Keratinocyte (primary cell): ENCODE measurements at places on chromosomes 1 and 21.

DNA sequence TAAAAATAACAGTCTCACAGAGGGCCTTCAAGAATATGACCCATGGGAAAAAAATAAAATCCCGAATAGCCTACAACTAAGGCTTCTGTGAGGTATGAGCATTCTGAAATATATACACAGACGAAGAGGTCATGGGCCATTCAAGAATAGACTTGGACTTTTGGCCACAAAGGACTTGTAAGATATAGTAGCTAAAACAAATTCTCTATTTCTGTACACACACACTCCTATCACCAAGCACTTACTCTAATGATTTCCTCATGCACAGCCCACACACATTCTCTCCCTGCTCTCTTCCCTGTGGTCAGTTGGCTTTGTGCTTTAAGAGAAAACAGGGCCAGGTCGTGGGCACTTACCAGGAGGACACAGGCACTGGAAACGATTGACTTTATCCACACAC is 69.7 kb upstream of the ADAM30 start:
- H3K27ac ChIP-seq: no peak overlapping the region
- peaks cover 32% of the 10 kb centered on the region for H3K36me3 ChIP-seq
- H3K27me3 ChIP-seq: no peaks in the 10 kb centered on the region
- H3K4me3 ChIP-seq: no peak overlapping the region

DNA sequence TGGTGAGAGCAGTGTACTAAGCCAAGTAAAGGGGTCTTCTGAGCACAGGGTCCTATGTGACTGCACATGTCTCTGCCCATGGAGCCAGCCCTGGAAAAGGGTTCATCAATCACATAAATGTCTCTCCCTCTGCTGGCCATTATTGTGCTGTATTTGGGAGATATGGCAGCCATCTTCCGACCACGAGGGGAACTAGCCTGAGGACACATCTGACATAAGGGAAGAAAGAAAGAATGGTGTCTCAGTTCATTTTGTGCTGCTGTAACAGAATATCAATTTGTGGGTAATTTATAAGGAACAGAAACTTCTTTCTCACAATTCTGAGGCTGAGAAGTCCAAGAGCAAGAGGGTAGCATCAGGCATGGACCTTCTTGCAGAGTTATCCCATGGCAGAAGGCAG is 55.1 kb upstream of the GJA5 start:
- no peaks in the 10 kb centered on the region for H3K4me1 ChIP-seq
- no peak for DNase-seq
- H3K4me3 ChIP-seq: no peak overlapping the region
- no peaks in the 10 kb centered on the region for H3K27me3 ChIP-seq
- H3K36me3 ChIP-seq: no peaks in the 10 kb centered on the region
- no peak overlapping the region for H3K27ac ChIP-seq

- H3K27me3 ChIP-seq: no peaks in the 10 kb centered on the region
- DNase-seq: no peak
- no peak overlapping the region for H3K27ac ChIP-seq
- H3K4me1 ChIP-seq: no peaks in the 10 kb centered on the region
- H3K4me3 ChIP-seq: no peak overlapping the region
- peaks cover 18% of the 10 kb centered on the region for H3K36me3 ChIP-seq
These were observed 21.5 kb downstream of the PANK4 start for GRCh38 chr1:2504949-2505272.

GRCh38 chr1:210631399-210631798 is 302.7 kb downstream of the HHAT start:
- H3K4me3 ChIP-seq: no peak overlapping the region
- no peak for DNase-seq
- no peak overlapping the region for H3K27ac ChIP-seq
- H3K27me3 ChIP-seq: no peaks in the 10 kb centered on the region
- no peaks in the 10 kb centered on the region for H3K4me1 ChIP-seq
- H3K36me3 ChIP-seq: no peaks in the 10 kb centered on the region

- DNase-seq: no peak
- H3K4me1 ChIP-seq: no peaks in the 10 kb centered on the region
- no peak overlapping the region for H3K4me3 ChIP-seq
- H3K36me3 ChIP-seq: no peaks in the 10 kb centered on the region
- no peaks in the 10 kb centered on the region for H3K27me3 ChIP-seq
These were observed 98.5 kb downstream of the OSBPL9 start for GRCh38 chr1:51715369-51715768.

- H3K27ac ChIP-seq: peak overlapping the region; percentile 7
- DNase-seq: no peak
- H3K4me3 ChIP-seq: no peak overlapping the region
- no peaks in the 10 kb centered on the region for H3K36me3 ChIP-seq
These were observed 32.4 kb downstream of the AHDC1 start for GRCh38 chr1:27571439-27572018.

- no peak for DNase-seq
- H3K4me3 ChIP-seq: no peak overlapping the region
- no peaks in the 10 kb centered on the region for H3K27me3 ChIP-seq
- no peaks in the 10 kb centered on the region for H3K4me1 ChIP-seq
- H3K36me3 ChIP-seq: no peaks in the 10 kb centered on the region
These were observed 10.6 kb upstream of the KIFAP3 start for GRCh38 chr1:170085091-170085490.
